Daoy (cell line): ENCODE measurements at places on chromosomes 2 and 18.

DNA sequence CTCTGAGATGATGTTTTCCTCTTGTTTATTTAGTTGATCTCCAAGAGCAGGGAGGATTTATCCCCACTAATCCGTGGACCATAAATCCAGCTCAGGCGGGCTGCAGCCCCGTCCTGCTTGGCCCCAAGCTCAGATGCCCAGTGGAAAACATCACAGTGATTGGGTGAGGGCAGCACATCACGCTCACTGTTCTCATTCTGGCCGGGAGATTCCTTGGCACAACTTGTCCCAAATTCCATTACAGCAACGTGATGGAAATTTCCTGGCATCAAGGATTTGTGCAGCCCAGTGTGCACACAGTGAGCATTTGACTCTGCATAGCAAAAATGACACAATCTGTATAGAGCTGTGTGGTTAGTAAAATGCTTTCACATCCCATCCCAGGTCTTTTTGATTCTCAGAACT is 96.8 kb downstream of the VAPA start:
- peak; percentile 29 for DNase-seq

- DNase-seq, result peak; percentile 64
Observed at GRCh38 chr2:42101206-42102023, 53.6 kb downstream of the PKDCC start.

DNA sequence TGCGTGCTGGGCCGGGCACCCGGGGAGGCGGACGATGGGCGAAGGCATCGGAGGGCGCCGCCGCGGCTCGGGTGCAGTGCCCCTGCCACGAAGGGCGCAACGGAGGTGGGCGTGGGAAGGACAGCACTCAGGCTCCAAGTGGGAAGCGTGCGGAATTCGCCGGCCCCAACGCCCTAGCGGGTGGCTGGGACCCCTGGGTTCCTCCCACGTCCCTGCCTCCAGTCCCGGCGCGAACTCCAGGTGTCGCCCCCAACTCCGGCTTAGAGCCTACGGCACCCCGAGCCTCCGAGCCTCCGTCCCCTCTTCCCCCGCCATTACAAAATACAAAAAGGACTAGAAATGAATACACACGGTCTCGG is 1.3 kb downstream of the CYP27C1 start:
- peak; percentile 39 for DNase-seq

DNA sequence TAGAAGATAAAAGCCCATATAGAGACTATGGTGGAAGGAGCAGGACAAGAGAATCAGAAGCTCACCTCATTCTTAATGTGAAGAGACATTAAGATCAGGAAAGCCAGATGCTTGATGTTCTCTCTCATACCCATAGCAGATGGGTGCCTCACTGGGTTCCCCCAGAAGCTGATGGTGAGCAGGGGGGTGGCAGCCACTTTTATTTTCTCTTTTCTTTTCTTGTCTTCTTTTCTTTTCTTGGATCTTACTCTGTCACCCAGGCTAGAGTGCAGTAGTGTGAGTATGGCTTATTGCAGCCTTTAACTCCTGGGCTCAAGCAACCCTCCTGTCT is 14.8 kb upstream of the CXCR4 start:
- no peak for DNase-seq

DNA sequence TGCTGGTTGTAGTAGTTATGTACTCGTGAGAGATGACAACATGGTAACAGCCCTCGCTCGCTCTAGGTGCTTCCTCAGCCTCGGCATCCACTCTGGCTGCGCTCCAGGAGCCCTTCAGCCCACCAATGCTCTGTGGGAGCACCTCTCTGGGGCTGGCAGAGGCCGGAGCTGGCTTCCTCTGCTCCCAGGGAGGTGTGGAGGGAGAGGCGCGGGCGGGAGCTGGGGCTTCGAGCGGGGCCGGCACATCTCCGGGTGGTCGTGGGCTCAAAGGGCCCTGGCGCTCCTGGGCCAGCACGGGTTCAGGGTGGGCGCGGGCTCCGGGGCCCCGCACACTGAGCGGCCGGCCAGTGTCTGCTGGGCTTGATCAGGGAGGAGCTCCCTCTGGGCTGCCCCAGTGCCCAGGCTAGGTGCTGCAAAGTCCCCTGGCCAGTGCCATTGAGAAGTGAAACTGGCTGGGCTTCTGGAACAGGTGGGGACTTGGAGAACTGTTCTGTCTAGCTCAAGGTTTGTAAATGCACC is 1012.1 kb downstream of the CNTNAP5 start:
- no peak for DNase-seq

GRCh38 chr2:128327180-128327964 is 8.7 kb upstream of the HS6ST1 start:
- DNase-seq, result no peak

DNA sequence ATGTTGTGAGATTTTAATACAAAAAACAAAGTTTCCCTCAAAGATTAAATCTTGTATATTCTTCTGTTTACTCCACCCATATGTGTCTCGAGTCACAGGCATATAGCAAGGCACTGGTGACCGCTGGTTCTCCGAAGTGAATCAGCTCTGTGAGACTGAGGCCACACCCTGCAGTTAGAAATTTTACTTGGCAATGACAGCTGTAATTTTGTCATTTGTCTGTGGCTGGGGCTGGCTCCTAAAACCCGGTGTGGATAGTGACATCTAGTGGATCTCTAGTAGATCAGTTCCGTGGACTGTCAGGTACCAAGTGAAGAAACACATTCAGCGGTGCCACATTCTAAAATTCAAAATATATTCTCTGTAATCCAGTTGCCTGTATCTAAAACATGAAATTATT is 278.0 kb downstream of the NEDD4L start:
- peak; percentile 77 for DNase-seq

DNA sequence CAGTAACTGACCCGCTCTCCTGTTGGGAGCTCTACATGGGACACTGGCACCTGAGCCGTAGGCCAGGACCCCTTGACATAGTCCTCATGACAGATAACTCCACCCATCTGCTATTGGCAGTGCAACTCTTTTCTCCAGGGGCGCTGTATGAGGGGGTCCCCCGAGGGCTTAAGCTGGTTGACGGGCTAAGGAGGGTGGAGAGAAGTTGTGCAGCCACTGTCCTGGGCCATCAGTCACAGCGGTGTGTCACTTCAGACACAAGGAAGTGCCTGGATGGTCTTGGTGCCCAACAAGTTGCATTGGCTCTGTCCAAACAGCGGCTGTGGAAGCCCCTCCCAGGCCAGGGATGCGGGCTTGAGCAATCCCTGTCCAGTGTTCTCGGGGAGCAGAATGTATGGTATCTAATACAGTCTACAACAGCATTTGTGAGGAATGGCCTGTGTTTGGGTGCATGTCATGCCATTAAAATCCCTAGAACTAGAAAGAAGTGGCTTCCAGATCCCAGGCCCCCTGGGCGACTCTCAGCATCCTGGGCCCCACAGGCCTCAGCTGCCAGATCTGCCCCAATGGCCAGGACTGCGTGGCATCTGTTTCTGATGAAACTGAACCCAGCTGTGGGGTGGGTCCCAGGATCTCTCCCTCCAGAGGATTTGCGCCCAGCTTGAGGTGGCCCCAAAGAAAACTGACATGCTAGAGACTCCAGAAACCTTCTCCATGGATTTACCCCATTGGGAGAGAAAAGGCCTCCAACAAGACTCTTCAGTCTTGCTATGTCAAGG is 23.3 kb downstream of the TTC32 start:
- DNase-seq, result no peak

GRCh38 chr2:134254824-134255223 is 952 bp downstream of the MGAT5 start:
- no peak for DNase-seq

- peak; percentile 44 for DNase-seq
Observed at GRCh38 chr2:219912491-219912921, 285.1 kb downstream of the SLC4A3 start.

- peak; percentile 12 for DNase-seq
Observed at GRCh38 chr2:235860111-235860510, 308.1 kb downstream of the GBX2 start.

GRCh38 chr2:33058716-33059470 is 112.1 kb downstream of the LTBP1 start:
- no peak for DNase-seq

DNA sequence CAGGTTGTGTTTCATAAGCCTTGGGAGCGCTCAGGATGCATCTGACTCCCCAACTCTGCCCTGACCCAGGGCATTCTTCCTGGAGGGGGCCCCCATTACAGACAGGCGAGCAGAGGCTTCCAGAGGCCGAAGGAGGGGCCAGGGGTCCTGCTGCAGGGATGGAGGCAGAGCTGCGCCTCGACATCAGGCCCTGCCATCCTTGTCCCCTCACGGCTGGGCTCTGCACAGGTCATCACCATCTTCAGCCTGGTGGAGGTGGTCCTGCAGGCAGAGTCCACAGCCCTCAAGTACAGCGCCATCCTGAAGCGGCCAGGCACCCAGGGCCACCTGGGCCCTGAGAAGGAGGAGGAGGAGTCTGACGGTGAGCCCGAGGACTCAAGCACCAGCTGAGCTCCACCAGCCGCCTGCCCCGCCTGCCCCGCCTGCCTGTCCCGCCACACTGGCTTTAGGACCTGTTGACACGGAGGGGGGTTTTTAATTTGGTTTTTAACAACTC is 42.3 kb upstream of the ALPP start:
- DNase-seq, result no peak

- no peak for DNase-seq
Observed at GRCh38 chr18:55523001-55523400, 65.0 kb downstream of the TCF4 start.

GRCh38 chr2:45541450-45541849 is 69.6 kb downstream of the SRBD1 start:
- no peak for DNase-seq

- no peak for DNase-seq
Observed at GRCh38 chr18:69897397-69898108, 50.1 kb downstream of the CD226 start.

GRCh38 chr2:134537702-134538101 is 181.1 kb downstream of the TMEM163 start:
- DNase-seq, result no peak

DNA sequence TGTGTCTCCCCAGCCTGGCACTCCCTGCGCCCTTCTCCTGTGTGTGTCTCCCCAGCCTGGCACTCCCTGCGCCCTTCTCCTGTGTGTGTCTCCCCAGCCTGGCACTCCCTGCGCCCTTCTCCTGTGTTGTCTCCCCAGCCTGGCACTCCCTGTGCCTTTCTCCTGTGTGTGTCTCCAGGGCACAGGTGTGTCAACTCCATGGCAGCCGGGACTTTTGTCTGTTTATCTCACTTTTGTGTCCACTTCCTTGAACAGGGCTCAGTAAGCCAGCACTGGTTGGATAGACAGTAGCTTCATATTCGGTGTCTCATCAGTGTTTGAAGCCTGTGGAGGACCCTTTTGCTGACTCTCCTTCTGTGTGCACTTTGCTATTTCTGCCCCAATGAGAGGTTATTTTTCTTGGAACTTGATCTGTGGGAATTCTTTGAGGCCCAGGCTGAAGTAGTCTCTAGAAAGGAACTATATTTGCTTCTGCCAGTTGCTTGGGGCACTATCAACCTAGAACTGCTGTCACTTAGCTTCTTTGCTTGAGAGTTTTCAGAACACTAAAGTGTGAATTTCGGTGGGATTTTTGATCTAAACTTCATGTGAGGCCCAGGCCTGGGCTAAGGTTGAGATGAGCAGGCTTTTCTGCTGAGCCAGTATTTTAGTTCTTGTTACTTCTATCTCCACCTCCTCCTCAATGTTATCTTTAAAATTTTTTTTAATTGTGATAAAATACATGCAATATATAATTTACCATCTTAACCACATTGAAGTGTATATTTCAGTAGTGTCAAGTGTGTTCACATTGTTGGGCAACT is 8.3 kb upstream of the ASB1 start:
- DNase-seq, result no peak

- no peak for DNase-seq
Observed at GRCh38 chr18:24095976-24096375, 42.9 kb upstream of the CABYR start.

DNA sequence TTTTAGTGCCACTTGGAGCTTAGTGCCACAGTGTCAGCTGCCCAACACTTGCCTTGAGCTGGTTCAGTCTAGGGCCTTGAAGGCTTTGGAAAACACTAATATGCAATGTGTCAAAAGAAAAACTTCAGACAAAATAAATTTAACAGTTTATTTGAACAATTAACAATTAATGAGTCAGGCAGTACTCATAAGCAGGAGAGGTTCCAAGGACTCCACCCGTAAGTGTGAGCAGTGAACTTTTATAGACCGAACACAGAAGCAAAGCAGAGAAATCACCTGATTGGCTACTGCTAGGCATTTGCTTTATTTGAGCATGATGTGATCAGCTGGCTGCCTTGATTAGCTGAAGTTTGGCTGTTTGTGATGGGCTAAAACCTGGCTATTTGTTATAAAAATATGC is 49.5 kb upstream of the TBC1D8 start:
- DNase-seq, result peak; percentile 23

- DNase-seq, result no peak
Observed at GRCh38 chr2:231124838-231125568, at the start of gene HTR2B. Gene HTR2B (minus strand): TSS chr2:231125042. CDS start chr2:231123764, 1,278 bp downstream.

DNA sequence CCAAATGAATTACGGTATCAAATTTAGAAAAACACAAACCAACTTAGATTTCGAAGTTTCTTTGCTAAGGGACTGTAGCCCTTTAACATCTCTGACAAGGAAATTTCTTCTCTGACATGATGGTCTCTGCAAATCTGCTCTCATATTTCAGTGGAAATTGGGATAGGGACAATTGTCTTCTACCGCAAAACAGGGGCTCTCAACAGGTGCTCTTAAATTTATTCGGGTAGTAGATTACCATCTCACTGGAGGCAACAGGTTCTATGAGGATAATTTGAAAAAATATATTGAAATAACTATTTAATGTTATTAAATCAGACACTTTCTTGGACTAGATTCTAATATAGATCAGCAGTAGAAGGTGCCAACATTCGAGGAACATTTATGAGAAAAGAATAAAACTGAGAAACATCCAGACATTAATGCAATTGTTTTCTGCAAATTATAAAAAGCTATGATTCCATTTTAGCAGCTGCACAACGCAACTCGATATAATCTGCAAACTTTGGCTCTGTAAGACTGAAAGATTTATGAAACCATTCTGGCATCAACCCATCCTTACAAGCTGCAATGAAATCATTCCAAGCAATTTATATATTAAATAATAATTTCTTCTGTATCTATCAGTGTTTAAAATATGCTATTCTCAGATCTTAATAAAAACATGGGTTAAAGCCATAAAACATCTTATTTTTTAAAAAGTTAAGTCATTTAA is 10.0 kb upstream of the BCL2 start:
- no peak for DNase-seq

DNA sequence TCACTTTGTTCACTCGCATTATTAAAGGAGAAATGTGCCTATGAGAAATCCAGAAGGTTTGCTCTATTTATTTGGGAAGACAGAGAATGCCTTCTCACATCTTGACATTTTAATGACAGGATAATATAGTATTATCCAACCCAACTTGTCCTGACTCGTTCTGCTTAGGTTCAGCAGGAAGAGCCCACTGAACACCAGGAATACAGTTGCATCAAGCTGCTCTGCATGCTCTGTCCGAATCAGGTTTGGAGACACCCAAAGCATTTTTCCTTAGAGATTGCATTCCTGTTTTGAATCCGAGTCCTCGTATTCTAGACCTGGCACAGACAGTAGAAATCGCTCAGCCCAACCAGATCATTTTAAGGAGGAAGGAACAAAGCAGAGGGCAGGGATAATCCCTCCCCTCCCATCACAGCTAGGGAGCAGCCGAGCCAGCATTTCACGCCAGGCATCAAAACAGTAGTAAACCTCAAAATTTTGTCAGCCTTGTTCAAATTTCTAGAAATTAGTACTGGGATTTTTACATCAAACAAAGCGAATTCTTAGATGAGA is 837.4 kb upstream of the ID2 start:
- DNase-seq, result no peak

- no peak for DNase-seq
Observed at GRCh38 chr2:58557176-58557575, 316.1 kb upstream of the FANCL start.

GRCh38 chr2:139439100-139439499 is 658.9 kb upstream of the NXPH2 start:
- DNase-seq, result no peak

- DNase-seq, result no peak
Observed at GRCh38 chr2:168541858-168542257, 85.8 kb downstream of the CERS6 start.
